Kidney epithelial cell (primary cell): ENCODE measurements at places on chromosomes 3 and 15. TPM values are rescaled to one million over a fixed set of nuclear protein-coding genes. Genes with fewer than 3 reads are reported as not detected.

DNAJB11 gene
- total RNA-seq = 83.2 and 93.5 TPM in 2 replicates

SNAPC5 gene
- total RNA-seq = 10.1 and 26.2 TPM in 2 replicates

CCDC39 gene
- total RNA-seq = 0.07 and 0.13 TPM in 2 replicates

SERP1 gene
- total RNA-seq = 334 and 360 TPM in 2 replicates

C15orf62 gene
- total RNA-seq = 1.2 and 1.4 TPM in 2 replicates

XYLB gene
- total RNA-seq = 1.9 and 2.6 TPM in 2 replicates
